ENCODE measurements at places on chromosomes 11 and 22. TPM values are rescaled to one million over a fixed set of nuclear protein-coding genes. Genes with fewer than 3 reads are reported as not detected.

OR52K2 gene
- not detected for polyA plus RNA-seq

DNA sequence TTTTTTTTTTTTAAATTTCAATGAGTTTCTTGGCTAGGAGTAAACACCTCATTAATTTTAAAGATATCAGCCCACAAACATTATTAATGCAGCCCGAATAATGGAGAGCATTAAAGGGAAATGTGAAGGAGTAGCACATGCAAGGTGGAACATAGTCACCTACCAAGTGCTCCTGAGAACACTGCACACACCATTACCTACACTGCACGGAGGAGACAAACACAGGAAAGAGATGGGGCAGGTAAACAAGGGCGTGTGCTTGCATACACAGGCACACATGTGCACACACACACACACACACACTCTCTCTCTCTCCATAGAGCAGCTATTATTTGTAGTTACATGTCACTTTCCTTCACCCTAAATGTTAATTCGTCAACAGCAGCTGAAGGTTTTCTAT is 30.2 kb downstream of the HTR3B start:
- no peak for DNase-seq

- DNase-seq = no peak
Measured at GRCh38 chr11:23336961-23337360, 476.7 kb upstream of the CCDC179 start.

PPFIBP2 gene
- polyA plus RNA-seq = 13.1 TPM

RAB38 gene
- polyA plus RNA-seq = 0.39 TPM

DNA sequence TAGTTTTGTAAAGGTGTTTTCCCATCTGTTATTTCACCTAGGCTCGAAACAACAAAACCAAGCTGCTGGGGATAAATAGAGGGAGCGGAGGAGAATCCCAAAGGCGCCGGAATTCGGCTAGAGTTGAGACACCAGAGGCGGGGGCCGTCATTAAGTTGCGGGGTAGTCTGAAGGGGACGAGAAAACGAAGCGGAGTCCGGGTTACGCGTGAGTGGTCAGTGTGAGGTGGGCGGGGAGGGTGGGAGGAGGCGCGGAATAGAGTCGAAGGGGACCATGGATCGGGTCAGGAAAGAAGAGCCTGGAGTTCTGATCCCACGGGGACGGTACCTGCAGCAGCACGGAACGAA is 361 bp downstream of the SRPRA start:
- DNase-seq = no peak

GRCh38 chr11:65776710-65777141 is 4.0 kb downstream of the AP5B1 start:
- no peak for DNase-seq

GRCh38 chr22:29626497-29627195 is 23.2 kb downstream of the NF2 start:
- no peak for DNase-seq

Data from brain (organoid and tissue), 16 donors.